ENCODE measurements at places on chromosomes 4 and X.

DNA sequence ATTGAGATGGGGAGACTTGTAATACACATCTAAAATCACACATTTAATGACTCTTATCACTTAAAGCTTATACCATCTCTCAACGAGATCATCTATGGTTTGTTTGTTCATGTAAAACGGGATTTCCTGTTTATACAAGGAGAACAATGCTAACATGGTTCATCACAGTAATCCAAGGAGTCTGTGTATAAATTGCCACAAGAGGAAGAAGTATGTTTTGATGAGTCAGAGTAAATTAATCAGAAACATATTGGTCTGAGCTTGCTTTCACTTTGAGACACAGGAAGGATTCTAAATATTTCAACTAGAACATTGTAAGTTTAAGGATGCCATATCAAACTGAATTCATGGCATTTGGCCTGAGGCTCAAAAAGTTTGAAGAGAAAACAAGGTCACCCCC lies 594.1 kb downstream of the GLUD2 start:
- no peak for DNase-seq

DNA sequence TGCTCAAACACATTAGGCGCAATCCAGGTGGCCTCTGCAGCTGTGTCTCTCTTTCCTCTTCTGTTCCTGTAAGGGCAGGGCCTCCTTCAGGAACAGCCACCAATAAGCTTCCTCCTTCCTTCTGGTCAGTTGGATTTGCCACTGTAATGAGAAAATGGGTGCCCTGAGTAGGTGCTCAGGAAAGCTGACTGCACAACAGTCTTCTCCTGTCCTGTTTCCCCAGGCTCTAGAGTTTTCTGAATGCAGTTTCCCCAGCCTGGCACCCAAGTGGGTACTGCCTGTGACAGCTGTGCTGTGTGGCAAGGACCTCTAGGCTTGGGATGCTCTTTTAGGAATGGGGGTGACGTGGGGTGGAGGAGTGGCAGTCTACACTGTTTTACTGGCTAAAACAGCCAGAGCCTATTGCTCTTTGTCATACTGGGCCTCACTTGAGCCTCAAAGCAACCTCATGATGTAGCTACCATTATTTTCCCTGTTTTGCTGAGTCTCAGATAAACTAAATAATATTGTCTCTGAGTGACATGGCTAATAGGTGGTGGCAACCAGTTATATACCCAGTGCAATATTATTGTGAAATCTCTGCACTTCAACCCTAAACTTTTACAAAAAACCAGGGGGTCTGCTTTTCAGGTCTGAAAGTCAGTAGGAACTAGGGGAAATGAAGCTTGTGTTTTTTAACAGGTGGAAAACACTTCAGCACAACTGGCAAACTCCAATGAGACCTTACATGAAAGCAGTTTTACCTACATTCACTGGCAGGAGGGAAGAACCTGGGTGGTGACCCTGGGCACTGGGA lies 1.2 kb downstream of the CXCL2 start:
- DNase-seq, result no peak

DNA sequence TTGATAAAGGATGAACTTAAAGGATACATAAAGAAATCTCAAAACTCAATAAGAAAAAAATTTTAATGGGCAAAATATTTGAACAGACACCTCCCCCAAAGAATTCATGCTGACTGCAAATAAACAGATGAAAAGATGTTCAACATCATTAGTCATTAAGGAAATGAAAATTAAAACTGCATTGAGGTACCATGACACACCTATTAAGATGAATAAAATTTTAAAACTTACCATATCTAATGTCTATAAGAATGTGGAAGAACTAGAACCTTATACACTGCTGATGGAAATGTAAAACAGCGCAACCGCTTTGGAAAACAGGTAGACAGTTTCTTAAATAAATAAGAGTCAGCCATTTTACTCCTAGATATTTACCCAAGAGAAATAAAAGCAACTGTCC lies 266.8 kb upstream of the TET2 start:
- DNase-seq, result no peak

DNA sequence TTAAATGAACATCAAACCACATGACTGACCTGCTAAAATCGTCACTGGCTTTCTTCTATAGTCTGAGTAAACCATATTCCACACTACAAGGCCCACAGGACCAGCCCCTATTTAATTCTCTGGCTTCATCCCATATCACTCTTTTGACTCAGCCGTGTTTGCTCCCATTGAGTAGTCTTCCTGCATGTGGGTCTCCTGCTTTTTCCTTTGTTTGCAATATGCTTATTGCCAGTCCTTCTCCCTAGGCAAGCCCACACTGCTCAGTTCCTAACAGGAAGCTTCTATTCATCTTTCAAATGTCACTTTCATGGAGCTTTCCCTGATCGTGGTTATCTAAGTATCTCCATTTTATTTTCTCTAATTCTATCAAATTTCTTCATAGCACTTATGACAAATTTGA lies 329.6 kb downstream of the RAPGEF2 start:
- DNase-seq, result no peak

GRCh38 chrX:100379388-100379986 lies 30.6 kb downstream of the PCDH19 start:
- DNase-seq, result no peak

DNA sequence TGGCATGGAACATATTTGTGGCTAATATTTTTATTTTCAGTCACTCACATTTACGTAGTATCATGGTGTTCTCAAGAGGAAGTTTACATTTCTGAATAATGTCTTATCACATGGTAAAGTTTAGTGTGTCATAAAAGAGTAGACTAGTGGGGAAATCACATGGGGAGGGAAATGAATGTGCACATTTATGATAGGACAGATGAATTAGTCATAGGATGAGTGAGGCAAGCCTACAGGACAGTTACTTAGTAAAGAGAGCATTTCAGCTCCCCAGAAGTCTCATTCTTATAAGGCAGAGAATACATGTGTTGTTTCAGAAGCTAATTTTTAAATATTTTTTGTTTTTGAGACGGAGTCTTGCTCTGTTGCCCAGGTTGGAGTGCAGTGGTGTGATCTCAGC lies 6.2 kb downstream of the GK start:
- DNase-seq, result peak; percentile 60

- peak; percentile 10 for DNase-seq
These were observed 108.0 kb downstream of the LRBA start for GRCh38 chr4:150906987-150907633.

- DNase-seq, result no peak
These were observed 27.1 kb upstream of the REST start for GRCh38 chr4:56880572-56880971.

DNA sequence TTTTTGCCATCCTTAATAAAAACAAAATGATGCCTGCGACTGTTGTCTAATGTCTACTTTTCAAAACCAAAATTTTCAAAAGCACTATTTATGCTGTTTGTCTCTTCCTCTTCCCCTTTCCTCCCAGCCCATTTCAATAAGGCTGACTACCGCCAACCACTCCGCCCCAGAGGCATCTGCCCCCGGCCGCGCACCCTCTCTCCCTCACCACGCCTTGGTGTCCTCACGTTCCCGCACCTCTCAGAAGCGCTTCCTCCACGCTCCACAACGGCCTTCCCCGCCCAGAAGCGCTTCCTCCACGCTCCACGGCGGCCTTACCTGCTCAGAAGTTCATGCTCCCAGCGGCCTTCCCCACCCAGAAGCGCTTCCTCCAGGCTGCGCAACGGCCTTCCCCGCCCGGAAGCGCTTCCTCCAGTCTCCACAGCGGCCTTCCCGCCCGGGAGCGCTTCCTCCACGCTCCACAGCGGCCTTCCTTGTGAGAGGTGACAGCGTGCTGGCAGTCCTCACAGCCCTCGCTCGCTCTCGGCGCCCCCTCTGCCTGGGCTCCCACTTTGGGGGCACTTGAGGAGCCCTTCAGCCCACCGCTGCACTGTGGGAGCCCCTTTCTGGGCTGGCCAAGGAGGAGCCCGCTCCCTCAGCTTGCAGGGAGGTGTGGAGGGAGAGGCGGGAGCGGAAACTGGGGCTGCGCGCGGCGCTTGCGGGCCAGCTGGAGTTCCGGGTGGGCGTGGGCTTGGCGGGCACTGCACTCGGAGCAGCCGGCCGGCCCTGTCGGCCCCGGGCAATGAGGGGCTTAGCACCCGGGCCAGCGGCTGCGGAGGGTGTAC lies 490.4 kb upstream of the ZFP42 start:
- DNase-seq, result no peak

DNA sequence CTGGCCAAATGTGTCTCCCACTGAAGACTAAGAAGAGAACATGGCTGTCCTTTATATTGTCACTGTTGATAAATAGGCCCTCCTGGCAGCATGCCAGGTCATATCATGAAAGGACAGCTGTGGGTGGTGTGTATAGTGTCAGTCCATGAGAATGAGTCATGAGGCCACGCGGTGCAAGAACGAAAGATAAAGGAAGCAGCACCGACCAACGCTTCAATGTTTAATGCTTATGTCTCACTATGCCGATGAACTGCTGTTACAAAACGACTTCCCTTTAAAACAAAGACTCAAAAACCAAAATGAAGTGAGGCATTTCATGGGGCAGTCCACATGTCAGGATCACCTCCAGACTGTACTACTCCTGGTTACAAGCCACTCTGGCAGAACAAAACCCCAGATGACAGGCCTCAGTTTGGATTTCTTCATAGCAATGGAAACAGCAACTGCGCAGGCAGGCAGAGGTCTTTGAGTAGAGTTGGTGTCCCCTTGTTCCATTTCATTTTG lies 5.2 kb upstream of the TCEANC start:
- peak; percentile 41 for DNase-seq
